ENCODE measurements at places on chromosomes 4 and X.
A peak's percentile ranks its signal among the peaks of the same experiment; 100 is the strongest.

DNA sequence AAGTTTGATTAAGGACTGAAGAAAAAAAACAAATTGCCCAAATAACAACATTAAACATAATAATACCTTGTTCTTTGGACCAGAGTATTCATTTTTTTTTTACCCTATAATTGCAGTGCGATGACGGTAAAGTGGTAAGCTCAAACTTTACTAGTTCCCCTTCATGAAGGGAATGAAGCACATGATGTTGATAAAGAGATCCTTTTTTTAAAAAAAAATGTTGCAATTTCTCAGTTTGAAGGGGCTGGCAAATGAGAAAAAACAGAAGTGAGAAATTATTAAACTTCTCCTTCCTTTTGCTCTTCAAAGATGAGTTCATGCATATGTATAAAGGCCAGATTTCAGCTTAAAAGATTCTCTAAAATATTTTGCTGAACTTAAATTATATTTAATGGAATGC lies 231.7 kb downstream of the C4orf33 start:
- no peak for DNase-seq

- peak; percentile 30 for DNase-seq
These were observed 734 bp downstream of the STOX2 start for GRCh38 chr4:183905593-183906488.

- DNase-seq, result no peak
These were observed 130.9 kb upstream of the FAM9B start for GRCh38 chrX:9164533-9165426.

- no peak for DNase-seq
These were observed 18.1 kb downstream of the SOWAHB start for GRCh38 chr4:76879731-76880364.

DNA sequence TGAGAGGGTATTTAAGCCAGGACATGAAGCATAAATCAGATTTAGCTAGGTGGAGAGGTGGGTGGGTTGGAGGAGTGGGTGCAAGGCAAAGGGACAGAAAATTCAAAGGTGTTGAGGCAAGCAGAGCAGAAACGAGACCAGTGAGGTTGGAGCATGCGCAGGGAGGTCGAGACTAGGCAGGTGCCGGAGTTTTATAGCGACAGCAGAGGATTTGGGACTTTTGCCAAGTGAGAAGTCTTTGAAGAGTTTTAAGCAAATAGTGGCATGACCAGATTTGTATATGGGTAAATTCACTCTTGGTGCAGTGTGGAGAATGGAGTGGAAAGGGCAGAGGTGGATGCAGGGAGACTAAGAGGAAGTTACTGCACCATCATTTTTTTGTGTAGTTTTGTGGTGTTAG lies 107.0 kb upstream of the TLR2 start:
- peak; percentile 8 for DNase-seq

DNA sequence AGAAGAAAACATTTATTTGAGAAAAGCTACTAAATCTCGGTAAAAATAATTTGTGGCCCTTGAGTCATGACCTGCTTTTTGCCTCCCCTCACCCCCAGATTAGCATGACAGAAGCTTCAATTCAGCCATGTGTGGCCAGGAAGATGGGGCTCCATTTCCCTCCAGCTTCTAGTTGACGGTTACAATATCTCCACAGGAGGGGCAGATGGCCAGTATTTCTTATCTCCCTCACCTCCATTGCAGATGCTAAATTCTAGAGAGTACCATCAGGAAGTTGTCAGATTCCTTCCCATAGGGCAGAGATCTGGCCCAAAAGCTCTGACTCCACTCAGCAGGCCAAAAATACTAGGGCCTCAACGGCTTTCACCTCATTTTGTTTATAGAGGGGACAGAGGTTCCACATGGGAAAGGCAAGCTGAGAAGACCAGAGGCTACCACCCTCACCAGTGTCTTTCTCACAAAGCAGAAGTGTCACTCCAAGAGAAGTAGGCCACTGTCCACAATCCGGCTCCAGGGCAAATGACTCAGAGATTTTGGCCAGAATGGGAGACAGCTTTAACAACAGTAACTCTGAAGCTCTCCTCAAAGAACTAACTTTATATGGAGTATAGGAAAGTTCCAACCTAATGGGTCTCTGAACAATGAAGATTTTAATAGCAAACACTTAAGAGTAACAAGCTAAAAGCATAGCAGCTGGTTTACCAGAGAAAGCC lies 108.3 kb downstream of the TBC1D19 start:
- DNase-seq, result no peak

DNA sequence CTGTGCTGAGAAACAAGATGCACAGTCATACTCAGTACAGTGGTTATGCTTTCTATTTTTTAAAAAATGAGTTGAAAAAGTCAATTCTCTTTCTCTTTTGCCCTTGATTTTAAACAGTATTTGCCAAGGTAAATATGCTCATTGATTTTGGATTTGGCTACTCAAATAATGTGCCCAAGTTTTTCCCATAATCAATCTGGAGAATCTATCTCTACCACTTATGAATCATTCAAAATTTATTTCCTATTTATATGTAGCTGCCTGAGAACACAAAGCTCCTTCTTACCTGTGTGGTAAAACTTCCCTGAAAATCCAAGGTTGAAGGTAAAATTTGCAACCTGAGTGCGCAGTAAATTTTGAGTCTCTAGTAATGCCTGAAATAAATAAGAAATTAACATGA lies 136.5 kb downstream of the NDST4 start:
- no peak for DNase-seq

GRCh38 chr4:179584101-179584500 lies 2141.9 kb upstream of the AGA start:
- no peak for DNase-seq

GRCh38 chr4:2827874-2828751 lies 15.5 kb upstream of the ADD1 start:
- DNase-seq, result no peak

- peak; percentile 2 for DNase-seq
These were observed 9.9 kb upstream of the ANAPC4 start for GRCh38 chr4:25367004-25367621.

- DNase-seq, result no peak
These were observed 9.9 kb downstream of the PIGG start for GRCh38 chr4:508675-509638.

GRCh38 chrX:153934148-153934761 lies 582 bp downstream of the NAA10 start:
- no peak for DNase-seq

- DNase-seq, result no peak
These were observed 134.7 kb downstream of the DCLK2 start for GRCh38 chr4:150212927-150213326.

DNA sequence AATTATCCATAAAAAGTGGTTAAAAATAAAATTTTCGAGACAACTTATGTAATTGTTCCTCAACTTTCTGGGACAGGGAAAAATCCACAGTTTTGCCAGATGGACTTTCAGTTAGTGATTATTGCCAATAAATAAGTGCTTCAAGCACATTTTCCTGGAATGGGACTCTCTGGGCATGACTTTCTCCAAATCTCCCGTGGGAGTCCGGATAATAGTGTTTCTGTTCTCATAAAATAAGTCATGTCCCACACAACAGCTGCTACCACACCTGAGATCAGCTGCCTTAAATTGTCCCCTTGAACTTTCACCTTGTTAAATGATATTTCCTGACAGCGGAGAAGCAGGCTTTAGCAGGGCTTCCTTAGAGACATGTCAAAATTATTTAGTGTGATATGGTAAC lies 133.4 kb upstream of the NAP1L5 start:
- peak; percentile 5 for DNase-seq

- DNase-seq, result peak; percentile 12
These were observed 47.9 kb downstream of the SOWAHB start for GRCh38 chr4:76850010-76850441.

- no peak for DNase-seq
These were observed 168.4 kb upstream of the WDR1 start for GRCh38 chr4:10285028-10285427.

GRCh38 chr4:2362266-2363055 lies 56.0 kb downstream of the ZFYVE28 start:
- DNase-seq, result no peak

GRCh38 chr4:70842761-70843435 lies 3.2 kb upstream of the GRSF1 start:
- DNase-seq, result no peak

DNA sequence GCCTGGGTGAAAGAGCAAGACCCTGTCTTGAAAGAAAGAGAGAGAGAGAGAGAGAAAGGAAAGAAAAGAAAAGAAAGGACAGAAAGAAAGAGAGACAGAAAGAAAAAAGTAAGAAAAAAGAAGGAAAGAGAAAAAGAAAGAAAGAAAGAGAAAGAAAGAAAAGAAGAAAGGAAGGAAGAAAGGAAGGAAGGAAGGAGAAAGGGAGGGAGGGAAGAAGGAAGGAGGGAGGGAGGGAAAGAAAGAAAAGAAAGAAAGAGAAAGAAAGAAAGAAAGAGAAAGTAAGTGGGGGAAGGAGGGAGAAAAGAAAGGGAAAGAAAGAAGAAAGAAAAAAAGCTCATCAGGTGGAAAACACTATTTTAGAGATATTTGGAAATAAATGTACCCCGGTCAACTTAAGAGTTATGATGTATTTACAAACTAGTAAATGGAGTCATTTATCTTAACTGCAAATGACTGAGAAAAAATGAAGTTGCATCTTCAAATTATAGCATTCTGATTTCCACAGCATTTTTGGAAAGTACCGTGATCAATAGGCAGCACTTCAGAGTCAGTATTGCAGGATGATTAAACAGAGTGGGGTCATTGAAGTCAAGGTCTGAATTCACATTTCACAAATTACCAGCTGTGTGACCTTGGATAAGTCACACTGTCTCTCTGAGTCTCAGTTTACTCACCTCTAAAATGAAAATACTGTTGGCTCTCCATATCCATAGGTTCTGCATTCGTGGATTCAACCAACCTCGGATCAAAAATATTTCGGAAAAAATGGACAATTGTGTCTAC lies 64.1 kb upstream of the SMAD1 start:
- DNase-seq, result no peak

GRCh38 chrX:23699636-23700194 lies 32.4 kb downstream of the PRDX4 start:
- no peak for DNase-seq

GRCh38 chr4:190121759-190122158 lies 51.8 kb upstream of the DUX4 start:
- no peak for DNase-seq

DNA sequence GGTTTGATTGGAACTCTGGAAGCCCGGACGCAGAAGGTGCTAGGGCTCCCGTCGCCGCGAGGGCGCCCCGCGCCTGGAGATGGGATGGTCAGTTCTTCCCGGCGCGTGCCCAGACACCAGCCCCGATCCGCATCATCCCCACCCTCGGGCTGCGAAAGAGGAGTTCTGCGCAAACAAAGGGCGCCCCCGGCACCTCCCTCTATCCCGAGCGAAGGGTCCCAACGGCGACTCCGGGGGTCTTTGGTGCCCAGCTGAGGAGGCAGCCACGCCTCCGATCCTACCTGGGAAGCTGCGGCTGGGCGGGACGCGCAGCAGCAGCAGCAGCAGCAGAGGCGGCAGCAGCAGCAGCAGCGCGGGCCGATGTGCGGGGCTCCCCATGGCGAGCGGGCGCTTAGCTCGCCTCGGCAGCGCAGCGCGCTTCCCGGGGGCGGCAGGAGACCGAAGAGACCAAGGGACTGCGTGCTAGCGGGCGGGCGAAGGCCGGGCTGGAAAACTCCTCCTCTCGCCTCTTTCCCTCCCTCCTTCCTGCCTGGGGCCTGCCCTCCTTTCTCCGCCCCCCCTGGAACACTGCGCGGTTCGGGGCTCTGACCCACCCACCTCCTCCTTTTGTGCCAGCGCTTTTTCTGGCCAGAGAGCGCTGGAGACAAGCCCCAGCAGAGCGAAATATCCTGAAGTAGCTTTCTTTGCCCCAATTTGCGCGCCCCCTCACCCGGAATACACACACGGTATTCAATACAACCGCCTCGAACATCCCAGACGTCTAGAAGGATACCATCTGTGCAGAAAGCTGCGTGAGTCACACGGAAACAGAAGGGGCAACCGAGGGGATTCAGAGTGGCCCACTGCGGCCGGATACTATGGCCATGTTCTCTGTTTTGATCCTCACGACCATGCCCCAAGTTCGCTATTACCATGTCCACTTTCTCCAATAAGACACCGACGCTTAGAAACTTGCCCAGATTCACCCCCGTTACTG lies at the start of gene SRPX:
TSS of gene SRPX (minus strand) at position 457 of the 976 bp plus-strand sequence. CDS start at position 378, 79 bp downstream.
- peak; percentile 38 for DNase-seq

- no peak for DNase-seq
These were observed 25.5 kb upstream of the FHL1 start for GRCh38 chrX:136121788-136122187.

- DNase-seq, result peak; percentile 54
These were observed 197.6 kb downstream of the BCOR start for GRCh38 chrX:39899856-39900776.

GRCh38 chrX:129116676-129117470 lies 406.4 kb downstream of the SMARCA1 start:
- DNase-seq, result peak; percentile 16

GRCh38 chrX:68945603-68946228 lies 116.9 kb downstream of the EFNB1 start:
- no peak for DNase-seq
